Stimulated activated CD4-positive, alpha-beta T cell treated with anti-CD3 and anti-CD28 coated beads, Interleukin-2, amount 100 ng/mL, for 48 hours (primary cell): ENCODE measurements at places on chromosomes 13 and 19.

- no peak for DNase-seq
Measured at GRCh38 chr13:110766671-110767430, 53.4 kb downstream of the ING1 start.

GRCh38 chr13:98144801-98145350 lies 2.0 kb downstream of the FARP1 start:
- no peak for DNase-seq

GRCh38 chr13:40207001-40207478 lies 459.4 kb downstream of the FOXO1 start:
- DNase-seq: no peak

DNA sequence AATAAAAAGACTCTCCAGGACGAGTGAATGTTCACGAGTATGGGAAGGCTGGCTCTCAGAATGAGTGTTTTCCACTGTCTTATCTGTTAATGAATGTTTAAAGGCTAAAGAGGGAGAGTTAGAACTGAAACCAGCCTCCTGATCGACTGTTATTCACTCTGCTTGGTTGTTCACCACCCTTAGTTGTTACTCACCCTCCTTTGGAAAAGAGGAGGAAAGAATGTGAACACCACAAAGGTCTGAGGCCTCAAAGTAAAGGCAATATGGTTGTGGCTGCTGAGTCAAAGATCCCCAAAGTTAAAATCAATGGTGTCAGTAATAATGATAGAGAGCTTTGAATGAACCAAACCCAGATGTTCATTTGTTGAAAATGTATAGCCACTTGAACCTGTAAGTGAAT lies 1793.2 kb upstream of the PCDH20 start:
- no peak for DNase-seq

DNA sequence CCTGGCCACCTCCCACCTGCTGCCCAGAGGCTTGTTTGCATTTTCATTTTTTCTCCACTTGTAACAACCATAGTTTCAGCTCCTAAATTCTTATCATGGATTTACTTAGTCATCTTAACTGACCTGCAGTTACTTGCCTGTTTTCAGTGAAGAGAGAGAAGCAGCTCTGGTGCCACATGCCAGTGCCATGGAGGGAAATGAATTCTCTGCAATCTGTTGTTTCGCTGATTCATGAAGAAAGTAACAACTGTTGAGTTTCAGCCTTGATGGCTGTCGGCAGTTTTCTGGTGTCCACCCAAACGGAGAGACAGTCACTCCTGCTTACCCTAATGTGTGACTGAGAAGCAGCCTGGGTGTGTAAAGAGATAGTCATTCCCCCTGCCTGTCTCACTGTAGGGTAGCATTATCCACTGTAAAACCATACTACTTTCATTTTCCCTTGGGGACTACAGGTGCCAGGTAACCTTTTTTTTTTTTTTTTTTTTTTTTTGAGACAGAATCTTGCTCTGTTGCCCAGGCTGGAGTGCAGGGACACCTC lies 116.1 kb downstream of the DNAJC3 start:
- no peak for DNase-seq

DNA sequence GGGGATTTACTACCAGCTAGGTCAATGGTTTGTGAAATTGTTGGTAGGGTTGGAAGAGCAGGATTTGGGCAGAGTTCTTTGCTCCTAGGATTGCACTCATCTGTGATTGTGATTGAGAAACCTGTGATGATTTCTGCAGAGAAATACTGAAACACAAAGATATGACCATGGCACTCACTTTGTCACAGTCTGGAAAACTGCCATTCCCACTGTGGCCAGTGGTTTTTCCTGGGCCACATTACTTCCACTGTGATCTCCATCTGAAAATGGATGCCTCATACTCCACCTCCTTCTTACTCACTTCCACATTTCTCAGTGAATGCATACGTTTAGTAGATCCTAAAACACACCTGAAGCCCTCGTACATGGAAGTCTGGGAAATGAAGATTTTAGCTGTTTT lies 593.2 kb downstream of the LMO7 start:
- DNase-seq: no peak

DNA sequence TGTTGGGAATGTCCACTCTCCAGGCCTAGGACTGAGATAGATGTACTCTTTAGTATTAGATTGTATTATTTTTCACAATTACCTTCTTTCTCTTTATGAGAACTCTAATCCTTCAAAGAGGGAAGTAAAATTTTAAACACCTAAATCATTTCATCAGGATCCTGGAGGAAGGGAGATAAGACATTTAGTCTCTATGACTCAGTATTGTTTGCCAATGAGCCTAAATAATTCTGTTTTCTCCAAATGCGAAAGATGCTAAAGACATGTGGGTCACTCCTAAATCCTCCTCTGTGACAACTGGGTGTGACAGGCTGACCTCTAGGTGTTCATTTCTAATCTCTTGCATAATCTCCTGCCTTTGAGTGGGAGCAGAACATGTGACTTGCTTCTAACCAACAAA lies 1736.6 kb upstream of the MIR17HG start:
- DNase-seq: no peak

DNA sequence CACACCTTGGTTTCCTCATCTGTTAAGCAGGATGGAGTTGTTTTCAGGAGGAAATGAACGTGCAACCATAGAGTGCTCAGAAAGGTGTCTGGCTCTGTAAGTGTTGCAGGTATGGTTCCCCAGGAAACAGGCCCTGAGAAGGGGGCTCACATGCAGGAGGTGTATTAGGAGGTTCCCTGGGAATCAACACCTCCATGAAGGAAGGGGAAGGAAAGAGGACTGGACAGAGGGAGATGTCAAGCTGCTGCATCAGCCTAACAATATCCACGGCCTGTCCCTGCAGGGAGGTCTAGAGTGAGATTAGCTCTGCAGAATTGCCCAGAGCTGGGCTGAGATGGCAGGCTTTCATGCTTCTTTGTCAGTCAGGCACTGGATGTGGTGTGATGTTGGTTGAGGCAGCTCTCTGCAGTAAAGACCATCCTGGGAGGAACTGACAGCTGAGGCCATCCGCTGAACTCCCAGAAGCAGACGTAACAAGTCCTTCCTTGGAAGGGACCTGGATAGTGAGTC lies 373.3 kb downstream of the ZNF536 start:
- DNase-seq: no peak

GRCh38 chr13:99916366-99917103 lies 55.0 kb downstream of the ZIC5 start:
- no peak for DNase-seq

DNA sequence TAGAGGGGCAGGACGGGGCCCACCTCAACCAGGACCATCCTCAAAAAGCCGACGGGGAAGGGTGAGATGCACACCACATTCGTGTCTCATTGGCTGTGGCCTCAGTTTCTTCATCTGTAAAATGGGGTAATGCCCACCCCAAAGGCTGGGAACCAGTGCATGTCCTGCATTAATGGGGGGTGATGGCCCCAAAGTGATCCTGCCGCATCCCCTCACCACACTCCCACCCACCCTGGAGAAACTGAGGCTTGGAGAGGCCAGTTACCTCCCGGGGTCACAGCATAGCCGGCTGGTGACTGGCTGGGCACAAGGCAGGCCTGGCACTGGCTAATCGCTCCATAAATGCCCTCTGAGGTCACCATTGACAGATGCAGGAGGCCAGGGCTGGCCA lies 640 bp upstream of the MIDN start:
- no peak for DNase-seq

GRCh38 chr19:19274716-19275565 lies 1.8 kb upstream of the TM6SF2 start:
- DNase-seq: no peak

GRCh38 chr19:45900738-45901431 lies 1.5 kb downstream of the MYPOP start:
- DNase-seq: no peak

GRCh38 chr19:8640402-8641004 lies 10.1 kb downstream of the NFILZ start:
- DNase-seq: no peak

- no peak for DNase-seq
Measured at GRCh38 chr19:20279516-20279915, 112.5 kb downstream of the ZNF486 start.

DNA sequence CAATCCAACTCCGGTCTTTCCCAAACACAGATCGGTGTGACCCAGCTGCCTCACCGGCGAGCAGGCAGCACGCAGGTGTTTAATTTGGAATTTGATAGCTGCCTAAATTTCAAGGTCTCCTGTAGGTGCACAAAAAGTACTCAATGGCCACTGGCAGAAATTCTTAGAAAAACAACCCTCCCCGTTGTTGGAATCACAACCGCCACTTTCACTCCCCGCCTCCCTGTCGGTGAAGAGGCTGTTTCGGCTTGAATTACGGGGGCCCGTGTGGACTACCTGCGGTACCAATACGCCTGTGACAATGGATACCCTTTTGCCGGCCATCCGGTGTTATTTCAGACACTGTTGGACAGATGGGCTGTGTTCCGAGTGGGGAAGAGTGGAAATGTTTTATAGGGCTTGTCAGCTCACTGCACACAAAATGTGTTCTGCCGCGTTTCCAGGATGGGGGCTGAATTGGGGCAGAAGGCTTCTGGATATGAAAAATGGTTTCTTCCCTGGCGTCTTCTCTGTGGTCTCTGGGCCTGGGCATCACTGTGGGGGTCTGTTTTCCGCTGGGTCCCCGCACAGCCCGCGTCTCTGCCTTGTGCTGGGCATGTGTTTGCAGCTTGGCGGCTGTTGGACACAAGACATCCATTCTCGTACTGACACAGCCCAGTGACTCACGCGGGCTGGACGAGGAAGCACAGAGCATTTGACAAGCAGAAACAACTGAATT lies 45.4 kb downstream of the ZIC5 start:
- no peak for DNase-seq

GRCh38 chr19:5358173-5358800 lies 17.7 kb upstream of the PTPRS start:
- no peak for DNase-seq

DNA sequence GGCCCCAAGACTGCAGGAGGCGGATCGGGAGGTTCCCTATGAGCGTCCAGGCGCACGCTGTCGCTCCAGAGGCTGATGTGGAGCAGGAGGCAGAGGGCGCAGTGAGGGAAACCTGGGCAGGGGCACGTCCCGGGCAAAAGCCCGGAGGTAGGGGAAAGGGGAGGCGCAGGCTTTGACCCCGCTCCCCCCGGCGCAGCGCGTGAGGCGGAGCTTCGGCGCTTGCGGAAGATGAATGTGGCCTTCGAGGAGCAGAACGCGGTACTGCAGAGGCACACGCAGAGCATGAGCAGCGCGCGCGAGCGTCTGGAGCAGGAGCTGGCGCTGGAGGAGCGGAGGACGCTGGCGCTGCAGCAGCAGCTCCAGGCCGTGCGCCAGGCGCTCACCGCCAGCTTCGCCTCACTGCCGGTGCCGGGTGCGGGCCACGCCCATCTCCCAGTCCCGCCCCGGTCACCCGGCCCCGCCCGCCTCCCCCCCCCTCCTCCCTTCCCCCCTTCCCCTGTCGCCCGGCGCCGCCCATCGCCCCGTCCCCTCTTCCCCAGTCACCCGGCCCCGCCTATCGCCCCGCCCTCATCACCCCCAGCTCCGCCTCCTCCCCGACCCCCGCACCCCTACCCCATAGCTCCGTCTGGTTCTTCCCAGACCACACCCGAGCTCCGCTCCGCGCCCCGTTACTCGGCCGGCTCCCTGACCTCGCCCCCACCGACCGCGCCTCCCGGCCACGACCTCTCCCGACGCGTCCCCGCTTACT lies 4.1 kb downstream of the HMG20B start:
- no peak for DNase-seq

GRCh38 chr19:9741476-9742171 lies 26.9 kb downstream of the ZNF846 start:
- no peak for DNase-seq

- no peak for DNase-seq
Measured at GRCh38 chr19:31821346-31821745, 472.1 kb upstream of the TSHZ3 start.

DNA sequence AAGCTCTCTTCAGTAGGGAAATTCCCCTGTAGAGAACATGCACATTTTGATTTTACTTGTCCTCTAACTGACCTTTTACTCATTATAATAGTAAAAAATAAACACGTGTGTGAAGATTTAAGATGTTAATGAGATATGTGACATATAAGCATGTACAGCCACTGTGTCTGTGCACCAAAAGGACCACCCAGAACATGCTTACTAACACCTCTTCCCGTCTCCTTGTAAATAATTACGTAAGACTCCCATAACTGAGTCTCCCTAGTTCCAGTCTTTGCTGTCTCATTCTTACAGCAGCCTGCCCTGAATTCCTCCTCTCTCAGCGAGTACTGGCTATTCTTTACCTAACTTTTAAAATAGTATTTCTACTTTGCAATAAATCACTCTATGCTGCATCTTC lies 53.6 kb downstream of the ZNF100 start:
- no peak for DNase-seq

DNA sequence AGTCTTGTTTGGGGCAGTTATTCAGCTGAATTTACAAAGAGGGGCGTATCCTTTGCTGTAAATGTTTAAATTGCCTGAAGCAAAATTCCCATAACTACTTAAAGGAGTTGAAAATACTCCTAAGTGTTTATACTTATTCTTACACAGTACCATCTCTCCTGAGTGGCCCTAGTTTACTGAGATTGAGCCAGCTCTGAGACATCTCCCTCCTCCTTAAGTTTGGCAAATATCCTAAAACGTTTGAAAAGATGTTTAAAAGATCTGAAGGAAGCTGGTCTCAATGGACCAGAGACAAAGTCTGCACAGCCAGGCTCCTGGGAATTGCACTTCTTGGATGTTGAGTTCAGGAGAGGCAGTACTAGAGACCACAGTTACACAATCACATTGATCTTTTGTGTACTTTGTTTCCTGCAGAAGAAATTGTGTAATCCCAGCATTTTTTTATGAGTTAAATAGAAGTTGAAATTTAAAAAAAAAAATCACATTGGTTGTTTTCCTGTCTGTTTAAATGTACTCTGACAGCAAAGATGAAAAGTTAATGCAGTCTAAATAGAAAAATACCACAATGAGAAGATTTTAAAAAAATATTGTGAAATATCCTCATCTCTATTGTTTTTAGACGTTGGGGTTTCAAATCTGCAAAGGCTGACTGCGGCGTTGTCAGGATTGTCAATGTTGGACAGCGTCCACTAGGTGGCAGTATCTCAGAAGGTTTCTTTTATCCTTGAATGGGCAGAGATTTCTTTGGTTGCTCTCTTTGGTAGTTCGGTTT lies 20.7 kb downstream of the TNFSF11 start:
- peak; percentile 57 for DNase-seq

- DNase-seq: peak; percentile 74
Measured at GRCh38 chr13:41465241-41465847, 8.0 kb downstream of the RGCC start.

DNA sequence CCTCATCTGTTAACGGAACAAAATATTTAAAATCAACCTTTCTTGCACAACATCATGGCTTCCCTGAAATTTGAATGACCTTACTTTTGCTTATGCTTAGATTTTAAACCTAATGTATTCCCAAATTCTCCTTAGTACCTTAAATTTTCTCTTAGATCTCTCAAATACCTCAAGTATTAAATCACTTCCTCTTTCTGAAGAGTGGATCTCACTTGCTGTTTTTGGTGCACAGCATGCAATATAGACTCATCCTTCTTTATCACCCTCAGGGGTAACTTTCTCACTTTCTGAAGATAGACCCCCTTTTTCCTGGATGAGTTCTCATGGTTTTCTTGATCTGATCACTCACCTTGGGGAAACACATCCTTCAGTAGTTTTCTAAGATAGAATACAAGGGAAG lies 871.7 kb downstream of the DACH1 start:
- DNase-seq: no peak

GRCh38 chr13:102402290-102402689 lies 442 bp upstream of the FGF14 start:
- no peak for DNase-seq

- peak; percentile 78 for DNase-seq
Measured at GRCh38 chr13:99432609-99433542, 68.4 kb upstream of the TM9SF2 start.
